ENCODE measurements at places on chromosomes 3 and 15.

GRCh38 chr15:34010921-34011320 lies 28.1 kb downstream of the AVEN start:
- DNase-seq: no peak

- DNase-seq: no peak
Observed at GRCh38 chr3:188342991-188343732, 189.2 kb downstream of the LPP start.

GRCh38 chr3:139838269-139838957 lies 96.6 kb upstream of the CLSTN2 start:
- no peak for DNase-seq

GRCh38 chr15:66356077-66356358 lies 467 bp downstream of the TIPIN start:
- DNase-seq: no peak

- DNase-seq: no peak
Observed at GRCh38 chr3:48504051-48504946, at the start of gene SHISA5. Gene SHISA5, minus strand, starts transcription at chr3:48504174. Its CDS starts 80 bp downstream, at chr3:48504094.

GRCh38 chr15:73550190-73550589 lies 83.0 kb downstream of the NPTN start:
- no peak for DNase-seq
